ENCODE measurements at places on chromosomes 7 and 10.

DNA sequence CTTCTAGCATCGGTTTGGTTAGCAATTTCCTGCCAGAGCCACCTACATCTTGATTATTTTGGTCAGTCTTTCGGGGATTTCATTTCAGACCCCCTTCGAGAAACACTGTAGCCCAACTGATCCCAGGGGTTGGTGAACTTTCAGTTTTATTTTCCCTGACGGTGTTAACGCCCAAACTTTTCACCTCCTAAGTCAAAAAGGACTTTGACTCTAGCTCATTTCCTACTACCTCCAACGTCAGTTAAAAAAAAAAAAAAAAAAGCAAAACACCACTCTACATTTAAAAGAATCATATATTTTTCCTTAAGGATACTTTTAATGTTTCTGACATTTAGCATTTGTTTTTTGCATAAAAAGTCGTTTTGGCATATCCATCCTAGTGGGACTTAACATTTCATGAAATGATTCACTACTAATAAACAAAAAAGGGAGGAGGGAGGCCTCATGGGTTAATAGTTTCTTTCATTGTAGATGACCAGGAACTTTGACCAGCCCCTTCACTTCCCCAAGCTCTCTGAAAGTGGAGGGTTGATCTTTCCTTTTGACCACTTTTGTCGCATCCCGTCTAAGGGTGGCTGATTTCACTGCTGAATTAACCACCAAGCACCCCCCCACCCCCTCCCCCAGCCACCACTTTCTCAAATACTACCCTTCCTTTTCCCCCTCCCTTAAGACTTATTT is 764 bp upstream of the TCF7L2 start:
- DNase-seq, result peak; percentile 68

DNA sequence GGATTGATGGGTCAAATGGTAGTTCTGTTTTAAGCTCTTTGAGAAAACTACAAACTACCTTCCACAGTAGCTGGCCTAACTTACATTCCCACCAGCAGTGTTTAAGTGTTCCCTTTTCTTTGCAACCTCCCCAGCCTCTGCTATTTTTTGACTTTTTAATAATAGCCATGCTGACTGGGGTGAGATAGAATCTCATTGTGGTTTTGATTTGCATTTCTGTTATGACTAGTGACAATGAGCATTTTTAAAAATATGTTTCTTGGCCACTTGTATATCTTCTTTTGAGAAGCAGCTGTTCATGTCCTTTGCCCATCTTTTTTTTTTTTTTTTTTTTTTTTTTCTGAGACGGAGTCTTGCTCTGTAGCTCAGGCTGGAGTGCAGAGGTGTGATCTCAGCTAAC is 155.2 kb upstream of the BMPER start:
- DNase-seq, result no peak

DNA sequence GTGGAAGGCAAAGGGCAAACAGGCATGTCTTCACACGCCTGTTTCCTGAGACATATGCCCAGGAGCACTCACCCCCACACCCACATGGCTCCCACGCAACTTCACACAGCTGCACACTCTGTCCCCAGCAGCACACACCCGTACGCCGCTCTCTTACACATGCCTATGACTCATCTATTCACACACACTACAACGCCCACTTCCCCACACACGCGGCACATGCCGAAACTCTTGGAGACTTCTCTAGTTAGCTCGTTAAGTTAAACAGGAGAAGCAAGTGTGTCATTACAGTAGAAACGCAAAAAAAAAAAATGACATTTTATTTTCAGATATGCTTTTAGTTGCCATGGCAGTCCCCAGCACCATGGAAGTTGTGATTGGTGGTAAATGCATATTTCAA is 6.7 kb downstream of the CALN1 start:
- DNase-seq, result peak; percentile 87

DNA sequence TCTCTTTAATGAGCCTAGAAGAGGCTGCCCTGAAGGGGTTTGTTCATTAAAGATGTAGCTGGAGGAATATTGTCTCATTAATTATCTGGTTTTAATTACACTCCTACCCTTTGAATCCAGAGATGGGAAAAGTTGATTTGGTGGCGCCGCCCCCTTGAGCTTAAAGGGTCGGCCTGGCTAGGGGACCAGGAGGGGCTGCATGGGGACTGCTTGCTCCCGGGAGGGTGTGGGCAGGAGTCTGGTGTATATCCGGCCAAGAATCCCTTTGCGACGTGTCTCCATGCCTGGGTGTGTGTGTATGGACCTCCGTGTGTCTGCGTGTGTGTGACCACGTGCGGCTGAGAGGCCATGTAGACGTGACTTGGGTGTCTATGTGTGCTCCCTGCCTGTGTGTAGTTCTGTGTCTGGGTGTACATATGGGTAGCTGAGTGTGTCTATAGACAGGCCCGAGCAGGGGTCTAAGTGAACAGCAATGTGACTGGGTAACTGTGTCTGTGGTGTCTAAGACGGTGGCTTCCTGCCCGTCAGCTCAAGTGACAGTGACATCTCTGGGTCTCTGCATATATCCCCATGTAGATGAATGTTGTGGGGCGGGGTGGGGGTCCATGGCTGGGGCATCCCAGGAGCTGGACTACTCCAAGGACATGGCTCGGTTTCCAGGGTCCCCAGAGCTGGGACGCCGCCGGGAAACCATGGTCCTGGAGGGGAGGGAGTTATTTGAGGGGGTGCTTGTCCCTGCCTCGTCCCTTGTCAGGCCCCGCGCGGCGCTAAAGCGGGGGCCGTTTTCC is 10.7 kb downstream of the LBX1 start:
- no peak for DNase-seq

Data from SW480 (cell line).